ENCODE measurements at places on chromosomes 12 and 14.

- DNase-seq = no peak
These were observed 25.3 kb downstream of the LRIG3 start for GRCh38 chr12:58895053-58895452.

DNA sequence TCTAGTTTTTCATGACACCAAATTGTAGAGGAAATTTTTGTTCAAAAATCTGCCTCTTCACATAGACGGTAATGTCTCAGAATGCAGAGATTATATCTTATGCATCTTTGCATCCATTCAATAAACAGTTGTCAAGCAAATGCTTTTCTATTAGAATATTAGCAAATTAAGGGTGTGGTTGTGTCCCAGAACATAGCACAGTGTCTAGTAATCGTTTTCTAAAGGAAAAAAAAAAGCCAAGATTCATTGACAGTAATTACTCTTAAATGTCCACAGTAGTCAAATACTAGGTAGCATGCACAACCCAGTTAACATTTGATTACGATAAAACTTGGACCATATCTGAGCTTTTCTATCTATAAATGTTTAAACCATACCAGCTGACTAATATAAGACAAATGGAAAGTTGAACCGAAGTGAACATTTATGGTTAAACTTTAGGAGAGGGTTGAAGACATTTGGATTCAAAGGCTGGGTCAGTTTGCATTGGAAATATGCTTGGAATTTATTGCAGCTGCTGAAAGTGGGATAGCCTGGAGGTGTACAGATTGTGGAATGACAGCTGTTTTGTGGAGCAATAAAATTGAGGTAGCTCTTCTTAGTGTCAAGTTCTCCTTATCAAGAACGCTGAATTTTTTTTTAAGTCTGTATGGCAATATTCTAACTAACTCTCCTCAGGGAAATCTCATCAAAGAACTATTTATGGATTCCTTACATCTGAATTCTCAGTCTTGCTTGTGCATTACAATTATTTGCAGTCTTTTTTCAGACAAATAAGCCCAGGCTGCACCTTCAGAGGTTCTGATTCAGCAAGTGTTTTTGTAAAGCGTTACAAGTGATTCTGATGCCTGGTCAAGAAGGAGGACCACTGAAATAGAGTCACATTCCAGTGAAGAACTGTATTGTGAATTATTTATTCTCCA is 66.7 kb upstream of the ATP2B1 start:
- peak; percentile 38 for DNase-seq

- no peak for DNase-seq
These were observed 403.0 kb downstream of the SYT1 start for GRCh38 chr12:79267580-79267979.

- DNase-seq = no peak
These were observed 3.5 kb upstream of the GTF2A1 start for GRCh38 chr14:81224222-81224621.
